ENCODE measurements at places on chromosomes 3 and 15.

GRCh38 chr3:87733671-87734367 is 325.0 kb downstream of the CGGBP1 start:
- DNase-seq, result no peak

DNA sequence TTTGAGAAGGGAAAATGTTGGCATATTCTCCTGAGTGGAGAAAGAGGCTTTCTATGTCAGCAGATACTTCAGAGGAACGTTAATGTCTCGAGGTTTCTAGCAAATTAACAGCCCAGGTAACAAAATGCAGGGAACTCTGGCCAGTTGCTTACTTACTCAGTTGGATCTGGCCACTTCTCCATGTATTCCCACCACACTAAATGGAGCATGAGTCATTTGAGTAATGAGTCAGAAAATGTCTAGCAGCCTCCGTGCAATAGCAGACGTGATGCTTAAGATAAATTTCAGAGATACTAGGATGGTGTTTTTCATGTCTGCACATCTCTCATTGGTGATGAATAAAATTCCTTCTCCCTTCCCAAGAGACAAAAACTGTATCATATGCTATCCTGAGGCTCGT is 671.5 kb downstream of the FHIT start:
- DNase-seq, result no peak

GRCh38 chr3:135667061-135667460 is 298.5 kb upstream of the PPP2R3A start:
- DNase-seq, result no peak

GRCh38 chr15:85707519-85708338 is 87.0 kb downstream of the KLHL25 start:
- DNase-seq, result no peak

DNA sequence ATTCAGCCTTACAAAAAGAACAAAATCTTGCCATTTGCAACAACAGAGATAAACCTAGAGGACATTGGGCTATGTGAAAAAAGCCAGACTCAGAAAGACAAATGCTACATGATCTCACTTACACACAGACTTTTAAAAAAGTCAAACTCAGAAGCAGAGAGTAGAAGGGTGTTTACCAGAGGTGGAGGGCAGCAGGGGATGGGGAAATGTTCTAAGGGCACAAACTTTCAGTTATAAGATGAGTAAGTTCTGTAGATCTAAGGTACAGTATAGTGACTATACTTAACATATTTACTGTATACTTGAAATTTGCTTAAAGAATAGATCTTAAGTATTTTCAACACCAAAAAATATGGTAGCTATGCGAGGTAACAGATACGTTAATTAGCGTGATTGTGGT is 3.0 kb downstream of the MYEF2 start:
- no peak for DNase-seq

- no peak for DNase-seq
These were observed 109.2 kb downstream of the ASB7 start for GRCh38 chr15:100711516-100712021.

GRCh38 chr3:12986986-12987385 is 86.2 kb downstream of the IQSEC1 start:
- no peak for DNase-seq

DNA sequence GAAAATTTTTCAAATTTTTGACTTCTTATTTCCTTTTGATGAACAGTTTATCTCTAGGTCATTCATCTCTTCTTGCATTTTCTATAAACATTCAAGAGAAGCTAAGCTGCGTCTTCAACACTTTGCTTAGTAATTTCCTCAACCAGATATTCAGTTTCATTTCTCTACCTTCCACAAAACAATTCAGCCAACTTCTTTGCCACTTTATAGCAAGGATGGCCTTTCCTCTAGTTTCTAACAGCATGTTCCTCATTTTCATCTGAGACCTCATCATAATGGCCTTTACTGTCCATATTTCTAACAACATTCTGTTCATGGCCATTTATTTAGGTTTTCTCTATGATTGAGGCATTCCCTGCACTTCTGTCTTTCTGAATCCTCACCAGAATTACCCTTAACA is 90.0 kb downstream of the ARIH1 start:
- no peak for DNase-seq
